ENCODE measurements at places on chromosomes 5 and 9.

GRCh38 chr9:130429831-130430230, 14.9 kb upstream of the ASS1 start:
- no peak for DNase-seq

DNA sequence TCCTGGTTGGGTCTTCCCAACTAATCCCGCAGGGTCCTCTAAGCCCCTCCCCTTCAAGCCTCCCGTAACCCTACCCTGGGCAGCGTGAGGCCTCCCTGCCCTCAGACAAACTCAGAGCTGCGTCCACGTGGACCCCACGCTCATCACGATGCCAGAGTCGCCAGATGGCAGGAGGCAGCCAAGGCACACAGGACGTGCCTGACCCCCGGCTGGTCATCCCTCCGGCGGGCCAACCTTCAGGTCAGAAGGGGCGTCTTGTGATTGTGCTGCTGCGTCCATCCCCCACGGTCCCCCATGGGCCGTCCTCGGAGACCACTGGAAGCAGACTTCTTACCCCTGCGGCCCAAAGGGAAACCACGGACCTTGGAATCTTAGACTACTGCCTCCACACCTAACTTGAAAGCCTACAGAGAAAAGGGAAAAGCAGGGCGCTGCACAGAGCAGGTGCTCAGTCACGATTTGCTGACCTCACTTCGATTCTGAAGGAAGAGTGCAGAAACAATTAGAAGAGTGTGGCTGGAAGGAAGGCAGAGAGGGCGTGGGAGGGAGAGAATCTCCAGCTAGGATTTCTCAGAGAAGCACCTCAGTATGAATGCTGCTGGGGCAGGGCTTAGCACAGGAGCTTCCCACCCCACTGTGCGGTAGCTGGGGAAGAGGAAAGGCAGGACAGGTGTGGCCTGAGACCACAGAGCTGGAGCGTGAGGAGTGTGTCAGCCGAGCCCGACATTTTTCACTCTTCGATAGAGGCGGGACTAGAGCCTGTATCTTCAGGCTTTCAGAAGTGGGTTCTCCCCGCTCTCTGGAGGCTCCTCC, 174.8 kb downstream of the ERCC6L2 start:
- DNase-seq = no peak

DNA sequence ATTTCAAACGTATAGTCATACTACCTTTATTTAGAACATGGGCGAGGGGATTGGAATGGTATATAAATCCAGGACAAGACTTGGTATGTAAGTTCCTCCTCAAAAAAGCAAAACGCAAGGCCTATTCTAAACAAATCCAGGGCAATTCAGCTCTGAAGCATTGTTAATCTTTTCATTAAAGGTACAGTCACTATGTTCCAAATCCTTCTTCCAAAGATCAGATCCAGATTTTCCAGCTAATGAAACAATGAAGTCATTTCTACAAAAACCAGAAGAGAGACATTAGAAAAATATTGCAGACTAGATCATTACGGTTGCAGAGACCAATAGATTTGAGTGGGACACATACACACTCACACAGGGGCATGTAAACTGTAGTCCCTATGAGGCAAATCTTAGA, 116.1 kb upstream of the BNC2 start:
- DNase-seq = no peak

DNA sequence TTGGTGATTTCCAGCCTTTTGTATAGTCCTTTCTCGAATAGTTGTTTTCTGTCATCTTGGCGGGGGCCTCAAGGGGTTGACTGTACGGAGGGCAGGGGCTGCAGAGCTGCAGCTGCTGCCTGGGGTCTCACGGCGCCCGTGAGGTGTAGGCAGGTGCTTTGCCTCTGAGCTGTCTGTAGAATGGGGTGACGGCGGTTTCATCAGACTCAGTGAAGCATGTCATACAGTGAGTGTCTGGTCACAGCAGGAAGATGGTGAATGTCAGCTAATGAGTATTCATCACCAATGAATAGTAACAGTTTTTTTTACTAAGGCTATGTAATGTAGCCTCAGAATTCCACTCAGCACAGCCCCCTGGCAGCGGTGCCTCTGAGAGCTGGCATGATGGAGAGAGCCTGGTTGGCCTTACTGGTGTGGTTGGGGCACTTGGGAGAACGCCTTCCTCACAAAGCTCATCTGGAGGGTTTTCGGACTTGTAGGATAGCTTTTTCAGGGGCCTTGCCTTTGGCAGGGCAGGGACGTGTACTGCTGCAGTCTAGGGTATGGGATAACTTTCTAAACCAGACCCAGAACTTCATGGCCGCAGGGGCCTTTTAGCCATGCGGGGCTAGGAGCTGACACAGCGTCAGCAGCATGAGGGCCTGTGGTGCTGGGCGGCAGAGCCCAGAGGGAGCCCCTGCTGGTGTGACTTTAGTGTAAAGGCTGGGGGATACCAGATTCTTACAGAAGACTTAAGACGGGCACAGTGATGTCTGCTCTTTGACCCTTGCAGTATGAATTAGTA, 15.0 kb downstream of the TENT4A start:
- DNase-seq = no peak

DNA sequence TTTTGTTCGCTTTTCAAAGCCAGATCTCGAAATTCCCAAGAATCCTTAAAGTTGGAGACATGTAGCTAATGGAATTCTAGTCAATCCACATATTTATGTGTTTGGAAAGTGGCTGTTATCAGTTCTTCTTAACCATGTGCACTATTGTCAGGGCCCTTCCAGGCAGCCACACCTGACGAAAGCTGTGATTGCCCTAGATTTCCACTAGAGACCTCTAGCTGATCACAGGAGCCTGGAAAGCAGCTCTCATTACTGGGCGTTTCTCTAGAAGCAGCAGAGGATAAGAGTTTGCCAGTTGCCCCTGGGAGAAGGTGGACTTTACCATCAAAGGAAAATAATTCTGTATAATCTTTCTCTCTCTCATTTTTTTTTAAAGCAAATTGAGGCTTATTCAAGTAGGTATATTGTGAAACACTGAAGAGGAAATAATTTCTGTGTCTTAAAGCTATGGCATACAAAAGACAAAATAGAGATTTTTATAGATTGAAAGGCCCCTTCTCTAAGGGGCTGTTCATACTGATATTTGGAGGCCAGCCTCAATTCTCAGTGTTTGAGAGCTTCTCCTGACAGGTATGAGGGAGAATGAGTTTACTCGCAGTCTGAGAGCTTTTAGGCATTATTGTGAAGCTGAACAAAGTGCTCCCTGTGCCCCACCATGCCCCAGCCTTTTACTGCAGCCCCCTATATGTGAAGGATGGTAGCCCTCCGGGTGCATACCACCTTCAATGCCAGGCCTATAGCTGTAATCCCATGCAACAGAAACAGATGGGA, 405.4 kb upstream of the ACTBL2 start:
- no peak for DNase-seq

DNA sequence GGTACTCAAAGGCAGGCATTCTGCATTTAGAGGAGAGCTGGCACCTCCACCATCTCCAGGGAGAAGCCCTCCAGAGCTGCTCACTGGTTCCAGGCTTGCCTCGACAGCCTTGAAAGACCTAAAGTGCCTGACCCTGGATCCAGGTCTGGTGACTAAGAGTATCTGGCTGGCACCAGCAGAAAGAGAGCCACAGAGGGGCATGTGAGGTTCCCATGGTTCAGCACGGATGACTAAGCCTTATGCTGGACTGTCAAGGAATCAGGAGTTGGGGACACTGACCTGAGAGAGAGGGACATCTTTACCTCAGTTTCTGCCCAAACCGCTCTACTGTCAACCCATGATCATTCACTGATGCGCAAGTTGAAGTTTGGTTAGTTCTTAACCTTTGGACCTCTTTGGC, 3.0 kb downstream of the ACTL7A start:
- no peak for DNase-seq

DNA sequence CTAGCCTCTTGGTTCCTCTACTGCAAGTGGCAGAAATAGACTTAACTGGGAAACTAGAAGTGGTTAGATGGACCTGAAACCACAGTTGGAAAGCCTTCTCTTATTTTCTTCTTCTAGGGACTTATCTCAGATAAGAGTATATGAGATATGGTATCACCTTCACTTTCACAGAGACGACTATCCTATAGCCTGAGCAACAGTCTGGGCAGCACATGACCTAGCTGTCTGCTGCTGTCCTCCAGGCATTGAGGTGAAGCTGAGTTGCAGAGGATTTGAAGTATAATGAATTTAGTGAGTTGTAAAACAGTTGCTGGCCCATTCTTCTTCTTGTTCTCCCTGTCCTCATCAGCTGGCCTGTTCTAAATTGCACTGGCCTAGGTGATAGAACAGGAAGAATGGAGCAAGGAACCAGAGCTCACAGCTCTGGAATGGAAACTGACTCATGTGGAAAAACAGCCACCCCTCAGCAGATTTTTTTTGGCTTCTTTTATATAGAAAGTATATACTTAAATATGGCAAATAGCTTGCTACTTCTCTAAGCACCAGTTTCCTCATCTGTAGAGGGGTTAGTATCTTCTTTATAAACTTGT, 27.8 kb downstream of the RECK start:
- no peak for DNase-seq

GRCh38 chr5:77425420-77425819, 66.7 kb downstream of the WDR41 start:
- DNase-seq = no peak

DNA sequence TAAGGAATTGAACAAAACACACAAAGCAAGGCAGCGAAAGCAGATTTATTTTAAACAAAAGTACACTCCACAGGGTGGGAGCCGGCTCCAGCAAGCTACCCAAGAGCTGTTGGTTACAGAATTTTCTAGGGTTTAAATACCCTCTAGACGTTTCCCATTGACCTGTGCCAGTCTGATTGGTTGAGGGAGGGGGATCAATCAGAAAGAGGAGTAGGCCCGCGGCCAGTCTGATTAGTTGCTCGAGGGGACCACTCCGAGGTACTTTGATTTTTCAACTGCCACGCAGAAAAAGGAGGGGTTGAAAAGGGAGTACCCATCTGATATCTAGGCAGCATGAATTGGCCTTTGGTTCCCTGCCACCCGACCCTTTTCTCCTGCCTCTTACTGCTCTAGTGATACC, 998 bp downstream of the SRP19 start:
- DNase-seq = no peak

GRCh38 chr5:139579-140442, 47.8 kb downstream of the PLEKHG4B start:
- no peak for DNase-seq

- DNase-seq = no peak
Measured at GRCh38 chr5:176692839-176693476, 45.7 kb downstream of the TSPAN17 start.
